ENCODE measurements at places on chromosomes 16 and 17. TPM values are rescaled to one million over a fixed set of nuclear protein-coding genes. Genes with fewer than 3 reads are reported as not detected.

DNA sequence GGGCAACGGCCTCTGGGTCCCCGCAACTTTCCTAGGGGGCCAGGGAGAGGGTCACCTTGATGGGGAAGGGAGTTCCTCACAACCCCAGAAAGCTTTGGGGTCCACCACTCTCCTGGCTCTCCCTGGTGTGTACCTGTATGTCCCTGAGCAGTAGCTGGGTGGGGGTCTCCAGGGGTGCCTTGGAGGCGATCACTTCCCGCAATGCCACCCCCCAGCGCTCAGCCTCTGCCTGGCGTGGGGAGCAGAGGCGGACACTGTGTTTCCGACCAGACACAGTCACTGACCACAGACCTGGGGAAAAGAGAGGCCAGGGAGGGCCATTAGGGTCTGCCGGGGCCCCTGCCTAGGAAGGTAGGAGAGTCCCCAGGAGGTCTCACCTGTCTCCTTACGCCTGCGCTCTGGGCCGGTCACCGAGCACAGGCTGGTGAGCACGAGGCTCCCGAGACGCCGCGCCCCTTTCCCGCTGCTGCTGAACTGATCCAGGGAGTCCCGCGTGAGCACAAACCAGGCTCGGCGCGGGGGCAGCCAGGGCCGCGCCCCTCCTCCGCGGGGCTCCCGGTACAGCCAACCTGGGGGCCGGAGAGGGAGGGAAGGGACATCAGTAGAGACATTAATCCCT lies 3.4 kb downstream of the PLEKHH3 start:
- DNase-seq = no peak

DNA sequence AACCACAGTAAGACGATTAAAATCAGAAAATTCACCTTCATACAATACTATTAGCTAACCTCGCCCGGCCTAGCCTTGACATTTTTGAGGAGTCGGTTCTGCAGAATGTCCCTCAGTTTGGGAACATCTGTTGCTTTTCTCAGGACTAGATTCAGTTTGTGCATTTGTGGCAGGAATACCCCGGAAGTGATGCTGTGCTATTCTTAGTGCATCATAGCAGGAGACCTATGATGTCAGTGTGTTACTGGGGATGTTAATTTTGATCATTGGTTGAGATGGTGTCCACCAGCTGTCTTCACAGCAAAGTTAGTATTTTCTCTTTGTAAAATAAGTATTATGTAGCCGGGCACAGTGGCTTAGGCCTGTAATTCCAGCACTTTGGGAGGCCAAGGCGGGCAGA lies 21.5 kb upstream of the HELZ start:
- no peak for DNase-seq

DNA sequence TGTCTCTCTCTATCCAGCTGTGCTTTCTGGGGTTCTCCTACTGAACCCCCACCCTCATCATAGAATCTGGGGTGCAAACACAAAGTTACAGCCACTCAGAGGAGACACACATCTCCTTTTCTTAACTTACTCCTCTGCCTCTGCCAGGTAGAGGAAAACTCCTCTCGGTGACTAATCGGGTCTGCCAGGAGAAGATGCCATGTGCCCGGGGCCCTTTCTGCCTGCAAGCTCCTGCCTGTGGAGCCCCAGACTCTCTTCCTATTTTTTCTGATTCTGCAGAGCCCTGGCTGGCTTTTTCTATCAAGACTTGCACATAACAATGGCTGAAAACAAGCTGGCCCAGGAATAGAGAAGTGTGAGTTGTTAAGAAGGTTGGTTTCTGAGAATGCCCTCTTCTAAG lies 10.4 kb downstream of the SLC6A4 start:
- DNase-seq = no peak

- DNase-seq = no peak
These were observed 958.1 kb downstream of the KCNJ2 start for GRCh38 chr17:71127416-71127815.

DNA sequence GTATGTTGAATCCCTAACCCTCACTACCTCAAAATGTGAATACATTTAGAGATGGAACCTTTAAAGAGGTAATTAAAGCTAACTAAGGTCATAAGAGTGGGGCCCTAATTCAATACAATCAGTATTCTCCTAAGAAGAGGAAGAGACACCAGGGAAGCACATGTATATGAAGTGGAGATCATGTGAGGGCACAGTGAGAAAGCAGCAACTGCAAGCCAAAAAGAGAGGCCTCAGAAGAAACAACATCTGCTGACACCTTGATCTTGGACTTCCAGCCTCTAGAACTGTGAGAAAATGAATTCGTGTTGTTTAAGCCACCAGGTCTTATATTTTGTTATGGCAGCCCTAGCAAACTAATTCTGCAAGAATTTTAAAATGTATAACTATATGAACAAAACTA lies 13.2 kb upstream of the SLFN5 start:
- DNase-seq = no peak

GRCh38 chr17:80070375-80071115 lies 30.8 kb upstream of the GAA start:
- DNase-seq = no peak

The KCNH4 gene
- total RNA-seq = under 0.01 TPM

The LRRC37A3 gene
- 5.4 TPM for total RNA-seq

The KRT25 gene
- total RNA-seq = not detected

Data from Daoy (cell line).